ENCODE measurements at places on chromosomes 7 and 10.

DNA sequence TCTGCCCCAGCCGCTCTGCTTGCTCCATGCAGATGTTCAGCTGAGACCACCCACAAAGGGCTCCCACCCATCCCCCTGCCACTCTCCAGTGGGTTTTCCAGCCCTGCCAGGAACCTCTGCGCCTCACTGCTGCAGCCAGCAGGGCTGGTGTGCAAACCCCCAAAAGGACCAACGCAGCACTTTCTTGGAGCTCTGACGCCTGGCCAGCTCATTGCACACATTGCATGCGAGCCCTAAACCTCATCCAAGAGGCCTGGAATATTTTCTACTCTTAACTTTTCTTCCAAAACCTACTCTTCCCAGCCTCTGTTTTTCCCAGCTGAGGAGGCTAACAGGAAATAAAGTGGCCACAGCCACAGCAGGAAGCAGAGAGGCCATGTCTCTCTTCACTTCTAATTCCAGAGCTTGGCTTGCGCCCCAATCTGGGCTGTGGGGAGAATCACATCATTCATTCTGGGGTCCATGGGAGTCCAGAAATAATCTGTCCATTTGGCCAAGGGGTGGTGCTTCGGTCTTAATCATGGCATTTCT, 4.6 kb upstream of the FAM170B start:
- DNase-seq, result no peak

DNA sequence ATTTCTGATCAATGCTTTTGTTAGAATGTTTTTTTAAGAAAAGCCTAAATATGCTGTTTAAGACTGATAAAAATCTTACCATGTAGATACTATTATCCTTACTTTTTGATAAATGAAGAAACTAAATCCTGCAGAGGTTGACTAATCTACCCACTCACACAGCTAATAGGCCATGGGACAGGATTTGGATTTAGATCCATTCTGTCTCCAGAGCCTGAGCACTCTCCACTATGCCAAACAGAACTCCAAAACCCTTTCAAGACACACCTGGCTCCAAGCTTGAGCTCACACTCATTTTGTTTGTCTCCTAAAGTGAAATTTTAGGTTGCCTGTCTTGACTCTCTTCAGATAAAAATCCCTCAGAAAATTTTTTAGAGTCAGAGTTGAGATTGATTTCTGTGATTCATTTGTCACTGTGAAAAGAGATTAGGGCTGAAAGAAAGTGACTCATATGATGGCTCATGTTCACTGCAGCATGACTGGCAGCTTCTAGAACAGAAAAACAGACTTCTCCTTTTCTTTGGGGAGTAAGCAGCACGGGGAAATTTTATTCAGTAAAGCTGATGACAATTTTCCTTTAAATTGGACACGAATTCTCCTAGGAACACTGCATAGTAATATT, 132.3 kb upstream of the POT1 start:
- no peak for DNase-seq

GRCh38 chr10:122267849-122268737, 3.0 kb upstream of the BTBD16 start:
- no peak for DNase-seq

- DNase-seq, result no peak
These were observed 15.8 kb upstream of the DOCK1 start for GRCh38 chr10:126889421-126889820.

DNA sequence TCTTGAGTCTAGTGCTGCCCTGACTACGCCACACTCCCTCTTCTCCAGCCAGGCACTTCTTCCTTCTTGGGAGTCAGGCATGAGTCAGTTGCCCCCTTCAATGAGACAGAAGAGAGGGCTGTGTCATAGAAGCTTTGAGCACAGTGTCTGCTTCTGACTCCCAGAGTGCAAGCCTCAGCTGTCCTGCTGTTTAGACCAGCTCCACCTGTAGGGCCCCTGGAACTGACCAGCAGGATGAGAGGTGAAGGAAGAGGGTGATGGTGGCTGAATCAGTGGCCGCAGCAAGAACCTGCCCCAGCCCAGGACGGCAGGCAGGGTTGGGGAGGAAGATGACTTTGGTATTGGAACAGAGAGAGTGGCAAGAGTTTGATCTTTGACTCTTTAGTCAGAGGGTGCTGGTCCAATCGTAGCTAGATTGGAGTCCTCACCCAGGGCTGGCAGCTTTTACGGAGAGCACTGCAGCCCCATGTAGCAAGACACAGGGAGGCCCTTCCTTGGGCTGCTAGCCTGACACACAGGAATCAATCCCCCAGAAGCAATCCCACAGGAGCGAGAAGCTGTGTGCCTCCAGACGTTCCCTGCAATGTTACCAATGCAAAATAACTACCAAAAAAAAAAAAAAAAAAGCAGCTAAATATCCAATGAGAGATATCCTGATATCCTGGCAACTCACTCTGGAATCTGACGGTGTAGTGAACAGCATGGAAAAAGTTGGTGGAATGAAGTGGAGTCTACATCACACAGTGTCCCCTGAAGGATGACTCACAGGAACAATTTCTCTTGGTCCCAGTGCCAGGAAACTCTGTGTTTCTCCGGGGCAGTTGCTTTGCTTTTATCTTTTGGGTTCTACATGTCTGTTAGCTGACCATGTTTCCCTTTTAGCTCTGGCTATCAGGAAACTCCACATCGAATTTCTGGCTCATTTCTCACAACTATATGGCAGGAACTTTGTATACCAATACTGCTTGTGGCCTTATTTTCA, 6.9 kb downstream of the C10orf62 start:
- no peak for DNase-seq

DNA sequence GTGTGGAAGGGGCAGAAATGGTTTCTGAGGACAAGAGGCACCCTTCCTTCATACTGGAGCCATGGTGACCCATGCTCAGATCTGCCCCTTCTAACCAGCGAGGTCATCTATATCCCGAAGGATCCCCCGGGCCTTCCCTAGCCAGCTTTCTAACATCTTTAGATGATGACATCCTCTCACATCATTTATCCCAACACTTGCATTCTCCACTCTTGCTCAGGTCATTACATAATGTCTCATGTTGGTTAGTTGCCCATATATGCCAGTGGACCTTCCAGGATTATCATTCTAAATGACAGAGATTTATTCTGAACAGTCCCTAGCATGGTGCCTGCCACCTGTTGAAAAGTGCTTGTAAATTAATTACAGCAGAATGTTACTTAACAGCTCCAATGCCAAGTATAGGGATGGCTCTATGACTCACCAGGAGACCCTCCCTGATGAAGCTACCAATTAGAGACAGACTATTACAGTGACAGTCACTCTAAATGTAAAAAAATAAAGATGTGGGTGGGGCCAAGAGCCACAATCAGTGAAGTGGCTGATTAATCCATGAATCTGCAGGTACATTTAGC, 22.6 kb upstream of the ABLIM1 start:
- no peak for DNase-seq

DNA sequence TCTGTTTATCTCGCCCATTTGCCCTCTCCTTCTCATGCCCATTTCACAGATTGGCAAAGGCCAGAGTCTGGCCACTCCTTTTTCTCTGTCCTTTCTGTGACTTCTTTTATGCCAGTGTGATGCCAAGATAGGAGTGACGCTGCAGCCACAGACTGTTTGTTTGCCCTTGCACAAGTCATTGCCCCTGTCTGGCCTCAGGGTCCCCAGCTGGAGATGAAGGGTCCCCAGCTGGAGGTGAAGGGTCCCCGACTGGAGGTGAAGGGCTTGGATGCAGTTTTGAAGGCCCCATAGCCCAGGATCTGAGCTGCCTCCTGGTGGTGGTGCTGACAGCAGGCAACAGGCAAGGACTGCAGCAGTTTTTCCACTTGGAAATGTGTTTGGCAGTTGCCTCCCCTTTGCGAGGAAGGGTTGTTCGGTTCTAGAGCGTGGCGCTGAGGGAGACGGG, 50.8 kb upstream of the SLC29A3 start:
- no peak for DNase-seq

- DNase-seq, result no peak
These were observed 234.7 kb downstream of the CAMK1D start for GRCh38 chr10:12583891-12584595.

GRCh38 chr7:144063710-144064109, 5.9 kb upstream of the OR2A25 start:
- no peak for DNase-seq

DNA sequence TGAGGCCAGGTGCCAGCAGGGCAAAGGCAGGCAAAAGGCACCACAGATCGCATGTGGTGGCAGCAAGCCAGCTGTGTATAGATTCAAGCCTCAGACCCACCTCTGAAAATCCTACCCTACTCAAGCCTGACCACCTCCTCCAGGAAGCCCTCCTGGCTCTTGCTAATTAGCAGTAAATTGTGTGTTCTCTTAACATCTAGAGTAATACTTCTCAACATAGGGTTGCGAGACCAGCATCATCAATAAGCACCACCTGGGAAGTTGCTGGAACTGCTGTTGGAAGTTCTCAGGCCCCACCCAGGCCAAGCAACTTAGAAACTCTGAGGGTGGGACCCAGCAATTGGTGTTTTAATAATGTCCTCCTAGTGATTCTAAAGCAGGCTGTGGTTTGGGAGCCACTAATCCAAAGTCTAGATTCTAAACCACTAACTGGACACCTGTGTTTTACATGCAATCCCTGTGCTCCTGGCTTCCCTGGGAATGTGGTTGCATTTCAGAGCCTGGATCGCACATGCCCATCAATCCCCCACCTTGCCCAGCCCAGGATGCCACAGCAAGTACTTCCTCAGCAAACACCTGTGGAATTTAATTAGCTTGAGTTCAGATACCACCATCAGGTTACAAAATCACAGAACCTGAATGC, 46.2 kb downstream of the KCNMA1 start:
- DNase-seq, result no peak

DNA sequence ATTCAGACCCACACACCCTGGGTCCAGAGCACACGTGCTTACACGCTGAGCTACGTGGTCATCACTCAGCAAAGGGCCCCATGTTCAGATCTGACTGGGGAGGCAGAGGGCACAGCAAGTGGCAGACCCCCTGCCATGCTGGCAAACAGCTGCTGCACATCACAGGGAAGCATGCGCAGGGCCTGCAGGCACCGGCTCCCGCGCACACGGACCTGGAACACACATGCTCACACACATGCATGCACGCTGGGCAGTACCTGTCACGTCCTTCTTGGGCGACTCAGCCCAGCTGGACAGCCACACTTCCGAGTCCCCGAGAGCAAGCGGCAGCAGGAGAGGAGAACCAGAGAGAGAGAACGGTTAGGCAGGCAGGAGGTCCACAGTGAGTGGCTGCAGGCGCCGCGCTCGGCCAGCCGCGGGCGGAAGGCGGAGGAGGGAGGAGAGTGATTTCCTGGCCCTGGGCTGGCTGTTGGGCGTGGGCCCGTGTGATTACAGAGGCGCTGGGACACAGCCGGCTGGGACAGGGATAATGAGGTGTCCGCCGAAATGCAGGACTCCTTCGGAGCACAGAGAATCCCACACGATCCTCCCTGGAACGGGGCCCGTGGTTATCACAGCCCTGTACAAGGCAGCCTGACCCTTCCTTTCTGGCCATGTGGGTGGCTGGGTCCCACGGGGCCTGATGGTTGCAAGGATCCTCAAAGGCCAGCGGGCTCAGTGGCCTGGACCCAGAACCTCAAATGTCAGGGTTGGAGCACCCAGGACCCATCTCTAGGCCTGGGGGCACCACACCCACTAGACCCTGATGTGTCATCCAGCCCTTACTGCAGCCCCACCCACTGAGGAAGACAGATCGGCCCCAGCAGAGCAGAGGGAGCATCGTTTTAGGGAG, 175.1 kb downstream of the NEURL1 start:
- DNase-seq, result no peak

- DNase-seq, result no peak
These were observed 15.4 kb upstream of the LYZL1 start for GRCh38 chr10:29273478-29273877.

DNA sequence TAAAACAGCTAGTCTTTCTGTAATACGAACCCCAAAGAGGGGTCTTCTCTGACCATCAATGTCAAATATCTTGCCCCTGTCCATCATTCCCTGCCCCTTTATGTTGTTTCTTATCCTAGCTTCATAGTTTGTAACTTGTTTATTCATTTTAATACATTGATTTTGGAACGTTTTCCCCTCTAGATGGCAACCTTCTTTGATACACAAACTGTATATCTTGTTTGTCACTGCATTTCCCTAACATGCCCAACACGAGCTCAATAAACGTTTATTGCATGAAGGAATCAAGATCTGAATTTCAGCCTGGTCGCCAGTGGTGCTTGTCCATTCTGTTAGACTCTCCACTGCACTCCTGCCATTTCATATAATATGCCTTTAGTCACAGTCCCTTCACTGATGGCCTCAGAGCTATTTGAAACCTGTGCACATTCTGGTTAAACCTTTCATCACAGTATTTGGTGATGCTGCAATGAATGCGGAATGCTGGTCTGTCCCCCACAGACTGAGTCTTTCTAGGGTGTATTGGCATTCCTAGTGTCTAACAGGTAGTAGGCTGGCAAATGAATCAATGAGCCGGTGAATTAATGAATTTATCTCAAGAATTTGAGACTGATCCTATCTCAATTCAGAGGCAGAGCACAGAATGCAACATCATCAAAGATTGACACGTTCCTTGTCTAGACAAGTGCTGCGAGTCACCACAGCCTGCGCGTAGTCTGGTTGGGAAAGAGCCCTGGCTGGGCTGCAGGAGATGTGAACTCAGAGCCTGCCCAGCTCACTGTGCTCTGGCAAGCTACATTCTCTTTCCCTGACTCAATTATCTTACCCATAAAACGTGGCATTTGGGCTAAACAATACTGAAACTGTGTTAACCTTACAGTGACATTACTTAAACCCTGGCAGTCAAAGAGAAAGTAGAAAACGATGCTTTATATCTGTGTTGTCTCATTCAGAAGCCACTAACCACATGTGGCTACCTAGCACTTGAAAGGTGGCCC, 55.2 kb upstream of the FRMD4A start:
- no peak for DNase-seq

GRCh38 chr7:30548845-30549244, 44.2 kb upstream of the GGCT start:
- DNase-seq, result peak; percentile 11

GRCh38 chr7:74082770-74083116, 861 bp upstream of the LIMK1 start:
- no peak for DNase-seq

DNA sequence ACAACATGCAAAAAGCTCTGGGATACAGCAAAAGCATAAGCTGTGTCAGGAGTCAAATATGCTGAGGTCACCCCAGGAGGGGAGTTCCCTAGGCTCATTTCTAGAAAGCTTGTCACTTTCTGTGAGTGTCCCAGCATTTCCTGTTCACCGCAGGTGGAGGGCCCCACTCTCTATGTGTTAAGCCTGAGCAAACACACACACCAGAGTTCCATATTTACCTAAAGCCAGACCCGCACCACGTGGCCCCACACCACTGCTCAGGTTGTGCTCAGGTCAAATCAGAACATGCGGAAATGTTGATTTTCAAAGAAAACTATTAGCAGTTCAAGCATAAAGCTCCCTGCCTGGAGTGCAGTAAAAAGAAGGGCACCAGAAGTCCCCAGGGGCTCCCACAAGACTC, 259.6 kb upstream of the PPP2R2D start:
- no peak for DNase-seq

GRCh38 chr7:122140918-122141317, 3.1 kb downstream of the AASS start:
- DNase-seq, result no peak

Measured in GF-D8 (cell line).